ENCODE measurements at places on chromosomes 11 and 22.

GRCh38 chr11:92253945-92254344 is 29.3 kb downstream of the FAT3 start:
- DNase-seq: no peak

DNA sequence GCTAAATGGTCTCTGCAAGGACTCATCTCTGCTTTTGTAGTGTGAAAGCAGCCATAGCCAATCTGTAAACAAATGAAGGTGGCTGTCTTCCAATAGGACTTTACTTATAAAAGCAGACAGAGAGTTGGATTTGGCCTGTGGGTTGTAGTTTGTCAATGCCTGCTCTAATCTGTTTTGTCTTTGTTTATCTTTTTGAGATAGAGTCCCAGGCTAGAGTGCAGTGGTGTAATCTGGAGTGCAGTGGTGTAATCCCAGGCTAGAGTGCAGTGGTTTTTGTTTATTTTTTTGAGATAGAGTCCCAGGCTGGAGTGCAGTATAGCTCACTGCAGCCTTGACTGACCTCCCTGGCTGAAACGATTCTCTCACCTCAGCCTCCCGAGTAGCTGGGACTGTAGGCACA is 8.6 kb downstream of the PPP6R3 start:
- DNase-seq: no peak

- no peak for DNase-seq
Measured at GRCh38 chr22:45919504-45920286, 57.3 kb downstream of the WNT7B start.

DNA sequence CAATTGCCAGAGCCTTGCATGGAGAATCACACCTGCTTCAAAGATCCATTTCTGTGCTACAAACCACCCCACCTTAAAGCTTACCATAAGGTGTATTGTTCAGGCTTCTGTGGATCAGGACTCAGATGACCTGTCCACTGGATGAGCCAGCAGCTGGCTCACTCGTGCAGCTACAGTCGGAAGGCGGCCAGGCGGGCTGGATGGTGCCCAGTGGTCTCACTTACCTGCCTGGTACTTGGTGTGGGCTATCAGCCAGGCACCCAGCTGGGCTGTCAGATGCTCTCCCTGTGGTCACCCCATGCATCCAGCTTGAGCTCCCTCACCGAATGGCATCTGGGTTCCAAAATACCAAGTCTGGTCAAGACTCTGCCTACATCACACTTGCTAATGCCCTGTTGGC is 10.9 kb upstream of the APOBEC3B start:
- no peak for DNase-seq

GRCh38 chr22:20024225-20024624 is 3.3 kb downstream of the TANGO2 start:
- no peak for DNase-seq

GRCh38 chr11:43582863-43583462 is 97.6 kb upstream of the HSD17B12 start:
- DNase-seq: no peak

DNA sequence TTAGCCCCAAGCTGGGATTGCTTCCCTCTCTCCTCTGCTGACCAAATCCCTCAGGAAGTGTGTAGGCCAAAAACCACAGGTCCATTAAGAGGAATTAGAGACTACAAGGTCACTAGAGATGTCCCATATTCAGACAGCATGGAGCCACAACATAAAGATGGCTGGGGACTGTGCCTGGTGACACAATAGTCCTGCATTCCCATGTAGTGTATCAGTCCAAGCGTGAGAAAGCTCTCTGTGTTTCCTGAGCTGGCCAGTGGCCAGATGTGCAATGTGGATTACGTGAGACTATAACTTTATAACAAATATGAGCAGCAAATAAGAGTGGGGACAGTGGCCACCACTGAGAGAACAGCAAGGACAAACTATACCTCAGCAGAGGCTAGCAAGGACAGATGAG is 7.6 kb upstream of the MS4A10 start:
- DNase-seq: no peak

GRCh38 chr22:23591846-23592245 is 11.8 kb upstream of the IGLL1 start:
- no peak for DNase-seq

- peak; percentile 84 for DNase-seq
Measured at GRCh38 chr11:62678770-62679696, at the start of gene UBXN1. UBXN1 (minus strand) TSS chr11:62679073; CDS start chr11:62678923, 150 bp downstream.

DNA sequence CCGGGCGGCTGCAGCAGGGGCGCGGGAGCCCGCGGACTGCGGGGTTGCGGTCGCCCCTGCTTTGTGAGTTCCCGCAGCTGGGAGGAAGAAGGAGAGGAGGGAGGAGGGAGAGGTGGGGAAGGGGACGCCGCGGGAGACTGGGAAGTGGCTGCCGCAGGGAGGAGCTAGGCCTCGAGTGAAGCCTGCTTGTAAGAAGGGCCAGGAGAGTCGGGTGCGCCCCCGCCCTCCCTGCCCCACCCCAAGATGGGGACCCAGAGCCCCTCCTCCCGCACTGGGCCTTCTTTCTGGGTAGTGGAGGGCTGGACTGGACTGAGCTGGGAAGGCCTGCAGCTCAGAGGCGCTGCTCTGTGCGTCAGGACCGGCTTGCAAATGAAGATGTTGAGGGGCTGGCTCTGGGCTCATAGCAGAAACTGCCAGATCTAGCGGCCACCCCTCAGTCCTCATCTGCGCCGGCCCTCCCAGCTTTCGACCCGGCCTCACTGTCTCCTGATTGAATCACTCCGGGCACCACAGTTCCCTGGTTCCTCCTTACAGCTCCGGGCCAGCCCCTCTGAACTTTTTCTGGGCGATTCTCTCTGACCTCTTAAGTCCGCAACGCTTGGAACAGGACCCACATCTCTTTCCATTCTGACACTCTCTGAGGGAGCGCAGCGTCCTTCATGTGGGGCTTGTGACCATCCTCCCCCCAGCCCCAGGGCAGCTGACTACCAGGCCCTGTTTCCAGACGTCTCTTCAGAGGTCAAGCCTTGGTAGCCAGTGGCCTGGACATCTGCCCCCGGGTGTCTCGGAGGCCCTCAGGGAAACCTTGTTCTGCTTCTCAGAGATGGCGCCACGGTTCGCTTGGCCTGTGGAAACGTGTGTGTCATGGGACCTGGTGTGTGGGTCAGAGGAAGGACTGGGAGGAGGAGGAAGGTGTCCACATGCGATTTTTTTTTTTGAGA is 21.9 kb downstream of the SERPINH1 start:
- DNase-seq: peak; percentile 29

DNA sequence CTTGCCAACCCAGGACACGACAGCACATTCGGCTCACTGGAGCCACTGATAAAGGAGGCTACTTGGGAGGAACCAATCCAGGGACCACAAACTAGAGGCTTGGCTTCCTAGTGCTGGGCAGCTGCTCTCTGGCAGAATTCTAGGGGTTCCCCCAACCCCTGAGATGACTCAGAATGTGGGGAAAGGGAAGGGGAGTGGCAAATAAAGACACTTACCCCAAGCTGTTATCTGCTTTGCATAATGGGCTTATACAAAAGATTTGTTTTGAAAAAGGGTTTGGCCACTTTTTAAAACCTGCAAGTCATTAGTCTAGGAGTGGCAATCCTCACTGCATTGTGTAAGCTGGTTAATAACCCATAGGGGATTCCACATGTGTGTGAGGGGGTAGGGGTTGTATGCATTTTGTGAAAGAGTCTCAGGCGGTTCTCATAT is 64.1 kb upstream of the LMO1 start:
- DNase-seq: peak; percentile 2

GRCh38 chr22:48369789-48370507 is 1457.7 kb downstream of the BRD1 start:
- DNase-seq: no peak

DNA sequence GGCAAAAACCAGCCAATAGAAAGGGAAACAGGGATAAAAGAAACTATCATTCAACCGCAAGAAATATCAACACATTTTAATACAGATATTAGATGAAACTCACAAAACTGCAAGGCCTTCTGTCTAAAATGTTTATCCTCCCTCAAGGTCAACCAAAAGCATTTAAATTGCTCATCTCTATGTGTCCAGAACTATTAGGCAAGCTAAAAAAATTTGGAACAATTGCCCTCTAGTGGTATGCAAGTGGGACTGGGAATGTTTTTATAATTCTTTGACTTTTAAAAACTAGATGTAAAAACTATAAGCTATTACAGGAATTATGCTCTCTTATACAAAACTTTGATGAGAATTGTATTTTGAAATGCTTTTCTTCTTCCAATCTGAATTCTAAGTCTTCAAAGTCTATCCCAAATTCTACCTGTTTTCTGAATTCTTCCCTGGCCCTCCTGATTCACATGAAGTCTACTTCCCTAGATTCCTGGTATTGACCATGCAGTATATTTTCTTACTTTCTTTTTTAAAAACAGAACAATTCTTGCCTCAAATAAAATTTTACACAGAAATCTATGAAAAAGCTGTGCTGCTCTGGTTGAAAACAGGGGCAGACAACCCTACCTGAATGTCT is 4.9 kb downstream of the CWC15 start:
- DNase-seq: peak; percentile 22

DNA sequence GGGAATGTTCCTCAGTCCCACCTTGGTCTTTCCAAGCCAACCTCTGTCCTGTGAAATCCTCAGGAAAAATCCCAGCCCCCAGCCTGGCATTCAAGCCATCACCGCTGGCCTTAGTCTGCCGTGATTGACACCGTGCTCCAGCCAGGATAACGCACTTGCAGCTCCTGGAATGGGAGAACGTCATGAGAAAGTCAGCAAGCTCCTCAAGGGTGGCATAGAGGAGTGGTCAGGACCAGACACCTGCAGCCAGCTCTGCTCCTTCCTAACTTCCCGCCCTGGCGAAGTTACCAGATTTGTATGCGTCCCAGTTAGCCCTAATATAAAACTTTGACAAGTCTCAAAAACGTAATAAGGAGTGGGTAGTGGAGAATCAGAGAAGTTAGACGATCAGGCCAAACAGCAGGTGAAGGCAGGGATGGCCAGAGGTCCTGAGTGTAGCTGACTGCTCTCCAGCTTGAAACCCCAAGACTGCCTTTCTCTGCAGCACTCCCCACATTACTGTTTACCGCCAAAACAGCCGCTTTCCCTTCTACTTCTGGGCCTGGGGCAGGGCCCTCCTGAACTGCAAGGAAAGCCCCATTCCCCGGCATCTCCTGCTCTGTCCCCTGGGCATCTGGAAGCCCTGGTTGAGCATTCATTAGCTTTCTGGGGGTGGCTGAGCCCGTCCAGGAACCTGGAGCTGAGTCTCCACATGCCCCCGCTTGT is 1.3 kb upstream of the DKK3 start:
- DNase-seq: no peak

Measured in MV-4-11 (cell line).